ENCODE measurements at places on chromosomes 4 and X. TPM values are rescaled to one million over a fixed set of nuclear protein-coding genes. Genes with fewer than 3 reads are reported as not detected.

Gene NR3C2
- total RNA-seq, result 3.3 TPM

Gene PABPC1L2B
- not detected for total RNA-seq

Gene BMPR1B
- total RNA-seq, result not detected

Gene VGLL1
- not detected for total RNA-seq

Gene KIAA1210
- not detected for total RNA-seq

Gene IL21
- total RNA-seq, result 4.8 TPM

Measured in activated CD8-positive, alpha-beta memory T cell treated with anti-CD3 and anti-CD28 coated beads for 36 hours (primary cell).